Myocyte (in vitro differentiated cells): ENCODE measurements at places on chromosomes 6 and 20. TPM values are rescaled to one million over a fixed set of nuclear protein-coding genes. Genes with fewer than 3 reads are reported as not detected.
A peak's percentile ranks its signal among the peaks of the same experiment; 100 is the strongest.

GRCh38 chr20:50730765-50731054 is 670 bp upstream of the PARD6B start:
- DNase-seq = no peak

- DNase-seq = no peak
Observed at GRCh38 chr20:55054453-55054852, 579.1 kb downstream of the DOK5 start.

DNA sequence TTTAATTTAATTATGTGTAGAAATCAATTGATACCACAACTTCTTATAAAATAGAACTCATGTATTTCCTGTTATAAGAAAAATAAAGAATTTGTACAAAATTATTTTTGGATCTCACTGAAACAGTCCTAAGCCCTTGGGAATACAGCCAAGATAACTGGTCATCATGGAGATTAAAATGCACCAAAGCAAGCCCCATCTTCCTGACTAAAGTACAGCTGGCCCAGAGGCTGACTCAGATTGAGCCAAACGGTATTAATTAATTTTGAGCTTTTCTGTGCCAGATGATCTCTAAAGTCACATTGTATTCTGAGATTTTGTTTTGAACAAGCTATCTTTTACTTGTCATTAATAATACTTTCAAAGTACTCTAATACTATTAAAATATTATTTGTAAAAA is 978.5 kb downstream of the TBC1D32 start:
- no peak for DNase-seq

TCP11 gene
- not detected in 2 replicates for total RNA-seq

SRF gene
- 66.1 and 69.9 TPM in 2 replicates for total RNA-seq

EYS gene
- total RNA-seq = not detected in 2 replicates

GRCh38 chr6:131372535-131372934 is 200.5 kb upstream of the ARG1 start:
- DNase-seq = no peak

GRCh38 chr6:25326960-25327359 is 47.8 kb downstream of the CARMIL1 start:
- no peak for DNase-seq

MICB gene
- 2.1 and 2.9 TPM in 2 replicates for total RNA-seq

ENPP4 gene
- total RNA-seq = 7.3 and 7.5 TPM in 2 replicates

DNA sequence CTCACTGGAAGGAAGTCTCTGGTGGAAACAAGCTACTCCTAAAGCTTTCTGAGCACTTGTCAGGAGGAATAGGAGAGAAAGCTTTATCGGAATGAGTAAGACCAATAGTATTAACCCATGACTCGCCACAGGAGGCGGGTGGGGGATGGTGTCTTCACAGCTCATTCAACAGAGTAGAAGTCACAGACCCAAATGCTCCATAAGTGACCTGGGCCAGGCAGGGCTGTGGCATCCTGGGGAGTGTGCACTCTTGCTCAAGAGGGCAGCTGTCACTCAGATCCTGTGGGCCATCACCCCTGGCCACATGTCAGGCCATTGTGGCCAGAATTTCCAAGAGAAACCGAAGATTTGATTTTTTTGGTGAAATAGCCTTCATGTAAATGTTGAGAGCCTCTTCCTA is 116.0 kb downstream of the SYCP2 start:
- DNase-seq = no peak

DNA sequence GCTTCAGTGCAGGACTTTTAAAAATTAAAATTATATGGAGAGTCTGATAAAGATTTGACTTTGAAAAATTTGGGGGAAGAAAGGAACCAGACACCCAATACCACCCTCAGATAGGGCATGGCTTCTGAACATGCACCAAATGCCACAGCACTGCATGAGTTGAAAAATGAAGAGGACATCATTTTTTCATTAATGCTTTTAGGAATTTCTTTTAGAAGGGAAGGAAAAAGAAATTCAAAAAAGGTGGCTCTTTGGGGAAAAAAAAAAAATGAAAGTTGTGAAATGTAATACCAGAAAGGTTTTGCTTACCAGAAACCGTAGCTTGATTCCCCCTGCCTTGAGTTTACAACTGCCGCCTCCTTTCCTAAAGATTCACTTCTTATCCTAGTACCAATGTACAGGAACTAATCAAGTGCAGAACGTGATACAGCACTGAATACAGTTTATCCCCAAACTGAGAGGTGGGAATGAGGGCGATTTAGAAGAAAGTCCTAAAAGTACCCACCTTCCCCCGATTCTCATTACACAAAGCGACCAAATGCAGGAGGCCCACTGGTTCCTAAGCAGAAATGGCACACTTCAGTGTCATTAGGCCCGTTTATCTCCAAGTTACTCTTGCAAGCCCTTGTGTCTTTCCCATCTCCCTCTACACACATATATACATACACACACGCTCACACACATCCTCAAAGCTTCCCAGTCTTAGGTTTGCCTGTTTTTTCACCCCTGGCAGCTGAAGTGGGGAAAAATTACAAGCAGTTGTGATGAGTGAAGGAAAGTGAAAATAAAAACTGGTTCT is 2.8 kb downstream of the PPP1R10 start:
- DNase-seq = no peak

DNA sequence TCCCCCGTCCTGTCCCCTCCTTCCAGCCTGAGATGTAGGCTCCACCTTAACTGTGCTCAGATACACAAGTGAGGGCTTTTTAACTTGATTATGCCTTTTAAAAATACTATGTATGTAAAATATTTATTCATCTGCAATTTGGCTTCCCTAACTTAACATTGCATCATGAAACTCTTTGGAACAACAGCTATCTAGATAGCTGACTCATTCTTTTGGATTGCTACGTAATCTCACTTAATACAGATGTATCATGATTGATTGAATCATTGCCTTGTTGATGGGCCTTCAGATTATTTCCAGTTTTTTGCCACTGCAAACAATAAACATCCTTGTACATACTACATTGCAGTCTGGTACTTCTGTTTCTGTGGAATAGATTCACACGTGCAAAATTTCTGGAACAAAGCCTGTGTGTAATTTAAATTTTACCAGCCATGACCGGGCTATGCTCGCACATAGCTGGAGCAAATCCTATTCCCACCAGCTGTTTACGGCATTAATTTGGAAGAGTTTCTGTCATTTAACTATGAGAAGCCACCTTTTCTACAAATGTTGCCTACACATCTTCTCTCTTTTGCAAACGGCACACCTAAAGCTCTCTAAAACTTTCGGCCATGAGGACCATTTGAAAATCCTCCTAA is 6.5 kb downstream of the PRND start:
- no peak for DNase-seq

DNA sequence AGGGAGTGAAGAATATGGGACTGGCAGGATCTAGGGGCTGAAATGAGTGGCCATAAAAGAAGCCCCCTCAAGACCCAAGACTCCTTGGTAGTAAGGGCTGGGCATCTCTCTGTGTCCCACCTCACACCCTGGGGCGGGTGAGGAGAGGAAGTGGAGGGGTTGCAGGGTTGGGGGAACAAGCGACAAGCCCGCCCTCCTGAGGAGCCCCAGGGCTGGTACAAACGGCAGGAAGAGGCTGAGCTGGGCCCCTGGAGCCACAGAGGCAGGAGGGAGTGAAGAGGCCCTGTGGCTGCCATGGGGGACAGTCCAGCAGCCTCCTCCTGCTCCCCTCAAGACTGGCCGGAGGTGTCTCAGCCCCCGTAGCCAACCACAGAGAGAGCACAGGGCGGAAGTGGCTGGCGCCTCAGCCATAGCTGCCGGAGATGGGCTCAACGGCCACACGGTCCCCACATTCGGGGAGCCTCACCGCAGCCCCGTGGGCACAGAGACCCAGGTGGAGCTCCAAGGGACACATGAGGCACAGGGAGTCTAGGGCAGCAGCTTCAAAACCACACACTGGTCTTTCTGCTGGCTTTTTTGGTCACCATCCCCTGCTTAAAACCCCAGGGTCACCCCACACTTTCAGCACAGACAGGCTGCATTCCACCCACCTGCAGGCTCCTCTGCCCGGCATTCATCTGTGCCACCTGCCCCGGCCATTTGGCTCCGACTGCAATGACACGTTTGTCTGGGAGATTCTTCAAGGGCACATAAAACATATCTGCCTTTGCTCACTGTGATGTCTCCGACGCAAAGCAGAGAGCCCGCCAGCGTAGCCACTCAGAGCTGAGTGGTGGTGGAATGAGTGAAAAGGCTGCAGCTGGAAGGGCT is 524 bp downstream of the C20orf203 start:
- no peak for DNase-seq

RAB32 gene
- 36.7 and 43.3 TPM in 2 replicates for total RNA-seq

DNA sequence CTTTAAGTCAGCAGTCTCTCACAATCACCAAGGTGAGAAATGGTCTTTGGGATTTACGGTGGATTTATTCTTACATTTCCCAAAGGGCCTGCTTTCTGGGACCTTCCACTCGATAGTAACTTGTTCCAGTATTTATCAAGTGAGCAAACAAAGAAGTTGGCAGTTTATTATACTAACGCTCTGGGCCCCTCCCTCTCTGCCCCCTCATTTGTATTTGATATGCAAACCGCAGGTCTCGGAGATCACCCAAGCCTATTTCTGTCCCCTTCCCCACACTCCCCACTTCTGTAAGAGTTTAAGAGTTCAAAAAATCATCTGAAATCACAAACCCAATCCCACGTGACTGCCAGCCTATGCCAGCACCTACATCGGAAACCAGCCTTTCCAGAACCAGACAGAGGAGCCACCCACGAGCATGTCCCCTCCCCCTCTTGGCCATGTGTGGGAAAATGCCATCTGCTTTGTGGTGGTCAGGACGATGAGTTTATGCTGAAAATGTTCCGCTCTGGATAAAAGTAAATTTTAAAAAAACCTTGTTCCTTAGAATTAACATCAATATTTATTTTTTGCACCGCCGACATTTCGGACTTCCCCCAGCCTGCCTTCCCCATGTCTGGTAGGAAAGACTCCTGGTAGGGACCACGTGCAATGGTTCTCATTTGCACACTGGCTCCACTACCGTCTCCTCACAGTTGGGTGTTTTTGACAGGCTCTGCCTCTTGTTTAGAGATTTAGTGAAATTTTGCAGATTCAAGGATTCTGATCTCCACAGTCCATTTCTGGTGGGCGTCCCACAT is 281.0 kb downstream of the TFAP2C start:
- no peak for DNase-seq

GRCh38 chr20:45882469-45883099 is 1.6 kb downstream of the ZSWIM1 start:
- DNase-seq = no peak

- peak; percentile 45 for DNase-seq
Observed at GRCh38 chr6:149636124-149636523, 12.4 kb downstream of the KATNA1 start.

DNA sequence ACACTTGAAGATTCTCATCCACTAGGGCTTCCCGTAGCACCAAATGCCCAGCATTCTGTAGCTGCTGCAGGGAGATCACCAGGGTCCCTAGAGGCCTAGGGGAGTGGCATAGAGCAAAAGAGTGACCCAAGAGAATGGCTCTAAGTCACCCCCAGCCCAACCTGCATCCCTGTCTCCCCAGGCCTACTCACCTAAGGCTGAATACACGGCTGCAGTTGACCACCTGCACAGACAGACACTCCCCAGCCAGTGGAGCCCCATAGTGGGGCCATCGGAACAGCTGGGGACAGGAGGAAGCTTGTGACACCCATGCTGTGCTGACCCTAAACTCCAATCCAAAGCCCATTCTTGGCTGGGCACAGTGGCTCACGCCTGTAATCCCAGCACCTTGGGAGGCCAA is 9.5 kb upstream of the SPAG4 start:
- DNase-seq = no peak

- no peak for DNase-seq
Observed at GRCh38 chr6:24683297-24684296, 16.7 kb downstream of the ACOT13 start.
